ENCODE measurements at places on chromosomes 3 and 15. TPM values are rescaled to one million over a fixed set of nuclear protein-coding genes. Genes with fewer than 3 reads are reported as not detected.
A peak's percentile ranks its signal among the peaks of the same experiment; 100 is the strongest.

DNA sequence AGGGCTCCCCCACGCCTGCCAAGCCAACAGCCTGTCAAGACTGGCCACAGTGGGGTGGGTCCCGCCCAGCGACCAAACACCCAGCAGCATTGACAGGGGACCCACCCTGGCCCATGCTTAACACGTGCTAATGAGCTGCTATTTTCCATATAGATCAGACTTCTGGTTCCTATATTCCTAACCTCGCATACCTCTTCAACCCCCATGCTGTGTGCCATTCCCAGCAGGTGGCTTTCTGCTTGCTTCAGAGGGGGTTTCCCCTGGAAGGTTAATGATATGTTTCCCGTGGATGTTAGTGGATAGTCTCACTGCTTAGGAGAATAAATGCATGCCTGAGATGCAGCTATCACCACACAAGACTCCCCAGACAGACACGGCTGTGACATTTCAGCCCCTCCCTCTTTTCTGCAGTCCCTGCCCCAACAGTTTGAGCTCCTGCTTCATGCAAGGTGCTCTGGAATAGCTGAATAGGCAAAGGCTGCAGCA, 37.9 kb upstream of the MGLL start:
- peaks cover under 1% of the 10 kb centered on the region for H3K4me1 ChIP-seq
- no peak overlapping the region for H3K27ac ChIP-seq
- H3K4me3 ChIP-seq = no peak overlapping the region
- no peaks in the 10 kb centered on the region for H3K36me3 ChIP-seq

Gene MBD4
- total RNA-seq = 20.0 TPM

GRCh38 chr3:50323092-50323600, 601 bp upstream of the HYAL2 start:
- H3K27ac ChIP-seq = no peak overlapping the region
- peaks cover 48% of the 10 kb centered on the region for H3K4me1 ChIP-seq
- peaks cover 2% of the 10 kb centered on the region for H3K36me3 ChIP-seq
- DNase-seq = no peak
- no peak overlapping the region for H3K4me3 ChIP-seq

- H3K27ac ChIP-seq = peak overlapping the region; percentile 94
- peaks cover 95% of the 10 kb centered on the region for H3K4me1 ChIP-seq
- no peak for DNase-seq
- peaks cover 28% of the 10 kb centered on the region for H3K36me3 ChIP-seq
These were observed 40.8 kb downstream of the CMSS1 start for GRCh38 chr3:99858469-99858868.

Gene HDAC11
- 16.5 TPM for total RNA-seq

DNA sequence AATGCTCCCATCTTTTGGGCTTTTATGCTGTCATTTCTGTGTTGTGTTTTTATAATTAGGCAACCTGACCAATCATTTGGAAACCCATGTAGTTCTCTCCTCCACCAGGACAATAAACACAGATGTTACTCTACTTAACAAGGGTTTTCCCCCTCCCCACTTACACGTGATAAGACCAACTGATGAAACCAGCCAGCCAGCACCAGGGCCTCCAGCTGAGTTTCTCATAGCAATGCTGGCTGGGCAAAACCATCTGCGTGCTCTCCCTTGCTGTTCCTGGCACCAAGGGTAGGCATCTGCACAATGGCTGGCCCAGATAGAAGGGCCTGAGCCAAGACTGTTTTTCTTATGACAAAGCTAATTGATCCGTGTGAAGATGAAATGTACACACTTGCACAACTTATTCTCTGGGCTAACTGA, 310.4 kb downstream of the PLCL2 start:
- H3K27ac ChIP-seq = peak overlapping the region; percentile 64

Gene SLC6A20
- not detected for total RNA-seq

- H3K4me3 ChIP-seq = peak overlapping the region; percentile 78
- peaks cover 2% of the 10 kb centered on the region for H3K36me3 ChIP-seq
- H3K27me3 ChIP-seq = no peaks in the 10 kb centered on the region
These were observed 860 bp downstream of the RASA2 start for GRCh38 chr3:141487521-141488252.

Data from chondrocyte (in vitro differentiated cells).